Vein endothelial cell (primary cell): ENCODE measurements at places on chromosomes 16 and 17. TPM values are rescaled to one million over a fixed set of nuclear protein-coding genes. Genes with fewer than 3 reads are reported as not detected.

Gene SLC2A4
- total RNA-seq = 0.10 and 0.33 TPM in 2 replicates

Gene NUPR1
- total RNA-seq = 0.33 and 2.4 TPM in 2 replicates

Gene CFAP52
- 0.48 TPM in 1 of 2 replicates, not detected in the other for total RNA-seq

Gene TSPOAP1
- not detected in 2 replicates for total RNA-seq

Gene GSG1L
- total RNA-seq = under 0.01 TPM in 1 of 2 replicates, not detected in the other

Gene GRN
- 303 and 500 TPM in 2 replicates for total RNA-seq

Gene SBK1
- 0.10 and 0.33 TPM in 2 replicates for total RNA-seq

Gene CDH16
- total RNA-seq = not detected in 2 replicates

Gene TMEM101
- total RNA-seq = 33.1 and 50.0 TPM in 2 replicates

Gene KRT20
- total RNA-seq = not detected in 2 replicates

Gene KRTAP3-1
- total RNA-seq = not detected in 2 replicates

Gene KRTAP16-1
- total RNA-seq = not detected in 2 replicates

Gene ADAM11
- under 0.01 and 0.10 TPM in 2 replicates for total RNA-seq

Gene RASD1
- 9.8 and 16.5 TPM in 2 replicates for total RNA-seq

Gene CCL11
- total RNA-seq = not detected in 2 replicates

Gene HP
- total RNA-seq = not detected in 2 replicates

Gene CCDC102A
- 8.2 and 8.6 TPM in 2 replicates for total RNA-seq

Gene SLC5A2
- 0.10 TPM in 1 of 2 replicates, not detected in the other for total RNA-seq

Gene RPS6KB1
- total RNA-seq = 19.6 and 22.7 TPM in 2 replicates

Gene CLDN6
- under 0.01 TPM in 1 of 2 replicates, not detected in the other for total RNA-seq

Gene ZNF652
- 22.6 and 25.5 TPM in 2 replicates for total RNA-seq

Gene SHCBP1
- 10.1 and 23.8 TPM in 2 replicates for total RNA-seq

Gene GINS3
- 13.1 and 18.7 TPM in 2 replicates for total RNA-seq

Gene PPP1R27
- not detected in 2 replicates for total RNA-seq

Gene ALOX12B
- not detected in 2 replicates for total RNA-seq

Gene KANSL1
- total RNA-seq = 66.0 and 101 TPM in 2 replicates
